Activated CD4-positive, CD25-positive, alpha-beta regulatory T cell (primary cell): ENCODE measurements at places on chromosomes 3 and 15.

GRCh38 chr3:48356419-48356818, 15.6 kb upstream of the FBXW12 start:
- DNase-seq: no peak

- DNase-seq: no peak
Measured at GRCh38 chr15:65110676-65111292, 4.2 kb downstream of the UBAP1L start.

- no peak for DNase-seq
Measured at GRCh38 chr3:28326458-28326926, 22.0 kb upstream of the ZCWPW2 start.

- DNase-seq: no peak
Measured at GRCh38 chr15:57548835-57549234, 42.9 kb upstream of the MYZAP start.

- DNase-seq: no peak
Measured at GRCh38 chr3:137962251-137962650, 47.7 kb upstream of the CLDN18 start.

DNA sequence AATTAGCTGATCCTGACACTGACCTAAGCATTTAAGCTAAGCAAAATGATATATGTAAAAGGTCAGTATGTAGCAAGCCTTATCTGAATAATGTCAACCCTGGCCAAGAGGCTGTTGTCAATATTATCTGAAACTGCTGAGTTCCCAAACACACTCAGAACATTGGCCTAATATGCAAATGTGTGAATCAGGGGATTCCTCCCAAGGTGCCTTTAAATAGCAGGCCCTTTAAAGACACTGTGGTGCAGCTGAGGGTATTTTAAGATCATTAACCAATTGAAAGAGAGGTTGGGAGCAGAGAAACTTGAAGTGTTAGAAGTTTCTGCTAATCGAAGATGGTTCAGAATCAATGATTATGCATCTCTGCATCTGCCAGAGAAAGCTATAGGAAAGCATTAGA, 207.0 kb downstream of the NTRK3 start:
- no peak for DNase-seq

DNA sequence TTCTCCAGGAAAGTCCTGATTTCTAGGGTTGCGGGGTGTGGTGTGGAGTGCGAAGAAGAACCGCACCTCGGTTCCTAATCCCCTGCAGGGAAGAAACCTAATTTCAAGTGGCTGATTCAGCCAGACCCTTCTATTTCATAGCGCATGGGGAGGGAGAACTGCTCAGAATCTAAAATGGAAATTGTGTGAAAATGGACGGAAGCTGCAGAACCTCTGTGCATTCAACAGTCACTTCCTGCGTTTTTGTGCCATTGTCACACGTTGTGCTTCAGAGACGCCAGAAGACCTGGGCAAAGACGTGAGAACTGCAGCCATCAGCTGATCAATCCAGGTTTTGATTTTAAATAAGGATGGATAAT, 1.2 kb downstream of the SIDT1 start:
- no peak for DNase-seq

DNA sequence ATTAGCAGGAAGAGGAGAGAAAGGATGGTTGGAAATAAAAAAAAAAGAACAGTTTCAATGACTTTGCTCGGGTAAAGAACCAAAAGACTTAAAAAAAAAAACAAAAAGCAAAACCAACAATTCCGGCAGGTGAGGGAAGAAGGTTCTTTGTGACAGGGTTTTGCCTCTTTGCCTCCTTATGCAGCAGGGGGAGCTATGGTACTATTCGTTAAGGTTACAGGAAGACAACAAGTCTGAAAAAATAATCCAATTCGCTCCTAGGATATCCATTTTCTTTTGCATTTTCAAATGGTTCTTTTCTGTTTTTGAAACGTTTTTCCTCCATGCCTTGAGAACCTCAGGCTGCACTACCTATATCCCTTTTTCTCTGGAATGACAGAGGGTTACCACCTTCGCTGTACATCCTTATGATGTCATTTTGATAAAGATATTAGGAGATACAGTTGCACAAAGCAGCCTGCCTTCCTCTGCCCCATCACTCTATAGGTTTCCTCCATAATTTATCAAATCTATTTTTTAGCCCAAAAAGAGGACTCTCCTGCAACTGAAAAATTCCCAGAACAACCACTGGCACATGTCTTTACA, 55.0 kb downstream of the CFAP20DC start:
- no peak for DNase-seq

DNA sequence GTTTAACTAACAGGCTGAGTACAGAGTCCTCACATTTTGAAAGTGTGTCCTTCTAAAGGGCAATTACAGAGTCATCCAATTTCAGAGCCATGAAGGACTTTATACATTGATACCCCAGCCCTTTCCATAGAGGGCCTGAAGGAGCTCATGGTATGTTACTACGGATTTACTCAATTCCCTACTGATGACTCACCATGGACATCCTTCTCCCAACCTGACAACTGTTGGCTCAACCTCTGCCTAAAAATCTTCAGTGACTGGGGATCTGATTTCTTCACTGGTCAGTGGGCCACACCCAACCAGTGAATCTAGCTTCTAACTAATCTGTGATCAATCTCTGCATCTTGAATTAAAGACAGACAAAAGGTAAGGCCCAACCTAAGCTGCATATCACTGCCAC, 963.4 kb upstream of the CFAP20DC start:
- no peak for DNase-seq

DNA sequence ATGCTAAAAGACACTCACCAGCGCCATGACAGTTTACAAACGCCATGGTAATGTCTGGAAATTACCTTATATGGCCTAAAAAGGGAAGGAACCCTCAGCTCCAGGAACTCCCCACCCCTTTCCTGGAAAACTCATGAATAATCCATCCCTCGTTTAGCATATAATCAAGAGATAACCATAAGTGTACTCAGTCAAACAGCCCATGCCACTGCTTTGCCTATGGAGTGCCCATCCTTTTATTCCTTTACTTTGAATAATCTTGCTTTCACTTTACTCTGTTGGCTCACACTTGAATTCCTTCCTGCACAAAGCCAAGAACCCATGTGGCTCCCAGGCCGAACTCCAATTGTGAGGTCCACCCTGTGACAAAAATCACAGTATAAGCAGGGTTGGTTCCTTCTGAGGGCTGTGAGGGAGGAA, 19.1 kb upstream of the FSTL1 start:
- no peak for DNase-seq

DNA sequence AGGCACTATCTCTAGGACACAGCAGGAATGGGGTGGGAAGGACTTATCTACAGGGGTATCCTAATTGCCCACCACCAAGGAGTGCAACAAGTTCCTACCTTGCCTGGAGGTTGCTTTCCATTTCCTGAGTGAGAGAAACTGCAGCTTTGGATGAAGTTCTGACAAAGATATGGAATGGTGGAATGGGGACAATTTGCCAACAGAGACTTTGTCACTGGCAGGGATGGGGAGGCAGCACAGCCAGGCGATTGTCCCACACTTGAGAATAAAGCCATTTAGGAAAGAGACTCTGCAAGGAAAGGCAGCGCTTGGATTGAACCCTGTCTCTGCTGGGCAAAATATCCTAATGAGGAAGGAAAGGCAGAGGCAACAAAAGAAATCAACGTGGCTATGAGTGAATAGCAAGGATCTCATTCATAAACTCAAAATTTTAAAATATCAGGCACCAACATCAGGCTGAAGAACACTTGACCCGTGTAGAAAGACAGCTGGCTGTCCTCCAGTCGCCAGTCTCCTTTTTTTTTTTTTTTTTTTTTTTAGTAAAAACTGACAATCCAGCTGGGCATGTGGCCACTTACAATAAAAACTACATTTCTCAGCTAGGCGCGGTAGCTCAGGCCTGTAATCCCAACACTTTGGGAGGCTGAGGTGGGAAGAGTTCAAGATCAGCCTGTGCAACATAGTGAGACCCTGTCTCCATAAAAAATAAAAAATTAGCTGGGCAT, 31.6 kb upstream of the PDE8A start:
- DNase-seq: no peak

DNA sequence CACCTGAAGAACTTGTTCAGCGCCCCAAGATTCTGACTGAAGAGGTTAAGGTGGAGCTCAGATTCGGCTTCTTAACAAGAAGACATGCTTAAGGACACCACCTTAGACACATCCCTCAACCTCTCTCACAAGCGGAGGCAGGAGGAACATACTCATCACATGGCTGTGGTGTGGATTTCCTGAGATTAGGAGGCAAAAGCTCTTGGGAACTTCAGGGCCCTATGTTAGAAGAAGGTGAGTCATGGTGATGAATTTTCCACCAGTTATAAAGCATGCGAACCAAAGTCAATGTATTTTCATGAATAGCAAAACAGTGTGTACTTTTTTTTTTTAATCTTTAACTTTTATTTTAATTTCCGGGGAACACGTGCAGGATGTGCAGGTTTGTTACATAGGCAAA, 212.2 kb upstream of the SUCLG2 start:
- no peak for DNase-seq

DNA sequence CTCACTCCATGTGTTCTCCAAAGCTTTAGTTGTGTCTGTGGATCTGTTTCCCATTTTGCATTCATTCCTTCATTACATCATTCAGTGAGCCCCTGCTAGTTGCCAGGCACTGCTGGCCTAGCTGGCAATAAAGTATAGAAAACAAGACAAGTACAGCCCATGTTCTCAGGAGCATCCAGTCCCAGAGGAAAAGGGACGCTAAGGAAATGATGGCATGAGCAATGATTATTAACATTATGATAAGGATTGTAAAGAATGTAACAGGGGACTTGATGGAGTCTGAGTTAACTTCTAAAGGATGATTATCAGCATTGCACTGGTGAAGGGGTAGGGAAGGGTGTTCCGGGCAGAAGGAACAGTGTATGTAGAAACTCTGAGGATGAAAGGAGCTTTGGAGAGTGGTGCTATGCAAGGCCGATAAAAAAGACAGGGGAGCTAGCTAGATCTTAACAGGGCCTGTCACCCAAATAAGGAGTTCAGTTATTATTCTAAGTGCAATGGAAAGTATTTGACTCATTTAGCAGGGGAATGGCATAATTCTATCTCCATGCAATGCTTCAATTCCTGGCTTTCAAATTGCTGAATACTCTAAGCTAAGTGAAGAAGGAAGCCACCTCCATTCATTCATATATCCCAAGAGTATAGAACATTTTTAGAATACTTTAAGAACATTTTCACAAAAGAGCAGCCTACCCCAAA, 258.2 kb upstream of the STT3B start:
- DNase-seq: no peak

GRCh38 chr3:112134335-112135124, 1.5 kb upstream of the GCSAM start:
- no peak for DNase-seq

- DNase-seq: no peak
Measured at GRCh38 chr3:51057121-51057520, 328.0 kb upstream of the MANF start.

DNA sequence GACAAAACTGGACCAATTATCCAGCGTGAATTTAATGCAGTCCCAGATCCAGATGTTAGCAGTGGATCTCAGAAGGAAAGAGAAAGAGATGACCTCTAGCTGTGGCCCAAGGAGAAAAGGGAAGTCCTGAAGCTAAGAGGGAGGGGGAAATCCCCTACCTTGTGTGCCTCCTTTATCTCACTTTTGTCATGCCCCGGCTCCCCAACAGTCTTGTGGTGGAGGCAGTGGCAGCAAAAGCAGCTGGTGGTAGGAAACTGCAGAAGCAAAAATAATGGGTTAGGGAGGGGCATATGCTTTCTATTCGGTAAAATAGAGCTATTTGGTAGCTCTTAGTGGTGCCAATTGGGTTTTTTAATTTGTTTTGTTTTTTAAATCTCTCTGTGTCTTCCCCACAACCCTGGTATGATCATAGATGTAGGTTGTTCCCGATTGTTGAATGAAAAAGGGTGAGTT, 56.5 kb downstream of the MCTP2 start:
- DNase-seq: no peak

GRCh38 chr3:105752791-105753415, 115.9 kb downstream of the CBLB start:
- DNase-seq: peak; percentile 2

GRCh38 chr3:121992601-121993560, 29.2 kb downstream of the ILDR1 start:
- DNase-seq: no peak

- DNase-seq: no peak
Measured at GRCh38 chr15:100348578-100348977, 6.8 kb upstream of the ADAMTS17 start.

DNA sequence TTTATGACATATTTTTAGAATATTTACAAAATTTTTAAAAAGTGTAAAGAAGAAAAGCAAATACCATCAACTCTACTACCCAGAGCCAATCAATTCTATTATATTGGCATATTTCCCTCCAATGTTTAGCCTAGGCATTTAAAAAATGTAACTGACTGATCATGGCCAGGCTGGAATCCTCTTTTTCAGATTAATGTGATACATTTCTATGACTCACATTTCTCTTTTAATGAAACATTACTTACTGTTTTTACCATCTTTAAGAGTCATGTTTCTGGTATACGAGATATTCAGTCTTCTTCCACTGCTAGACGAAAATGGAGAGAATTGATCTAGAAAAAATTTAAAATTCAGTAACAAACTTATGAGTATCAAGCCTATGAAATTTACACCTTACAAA, 53.4 kb upstream of the DCUN1D1 start:
- DNase-seq: no peak

DNA sequence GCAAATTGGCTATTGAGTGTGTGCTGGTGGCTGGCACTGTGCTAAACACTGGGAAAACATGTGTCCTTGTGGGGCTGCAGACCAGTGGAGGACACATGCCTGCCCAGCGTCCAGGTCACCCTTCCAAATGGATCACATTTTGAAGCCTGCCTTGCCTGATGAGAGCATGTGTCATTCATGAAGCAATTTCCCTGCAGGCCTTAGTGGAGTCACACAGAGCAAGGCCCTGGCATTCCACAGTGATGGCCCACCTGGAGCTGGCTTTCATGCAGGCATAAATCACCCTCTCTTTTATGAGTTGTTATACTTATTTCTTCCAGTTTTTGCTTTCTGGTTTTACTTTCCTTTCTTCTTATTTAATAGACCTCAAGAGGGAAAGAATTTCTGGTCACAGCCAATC, 219.5 kb downstream of the EPHB1 start:
- no peak for DNase-seq

DNA sequence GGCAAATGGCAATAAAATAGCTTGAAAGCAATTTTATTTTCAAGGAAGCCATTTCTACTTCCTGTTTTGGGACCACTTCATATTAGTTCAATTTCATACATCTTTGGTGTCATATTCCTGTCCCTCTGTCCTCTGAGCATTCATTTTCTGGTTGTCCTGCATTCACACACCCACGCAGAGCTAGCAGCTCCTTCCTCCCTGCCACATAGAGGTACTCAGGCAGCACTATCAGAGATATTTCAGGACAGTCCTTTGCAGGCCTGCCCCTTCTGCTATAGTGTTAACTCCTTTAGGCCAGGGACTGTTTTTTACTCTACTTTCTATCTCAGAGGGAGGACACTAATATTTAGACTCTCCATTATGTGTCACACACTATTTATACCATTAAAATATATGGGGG, 132.0 kb downstream of the ECT2 start:
- DNase-seq: no peak

DNA sequence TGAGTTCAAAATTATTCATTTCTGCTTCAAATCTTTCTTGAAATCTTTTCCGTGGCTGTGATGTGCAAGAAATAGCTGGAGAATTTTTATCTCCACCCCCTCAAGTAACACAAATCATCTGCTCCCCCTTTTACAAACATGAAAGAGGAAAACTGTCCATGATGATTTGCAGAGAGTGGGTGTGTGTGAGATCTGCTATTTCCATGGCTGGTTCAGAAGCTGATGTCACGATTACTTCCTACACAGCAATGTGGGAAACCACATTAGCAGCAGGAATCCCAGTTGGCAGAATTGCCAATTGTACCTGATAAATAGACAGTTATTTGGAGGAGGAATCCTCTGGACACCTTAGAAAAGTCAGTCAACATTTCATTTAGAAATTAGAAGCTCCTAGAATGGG, 75.2 kb upstream of the GRM7 start:
- no peak for DNase-seq
